Left ventricle myocardium superior (tissue), 1 donor: ENCODE measurements at places on chromosomes 6 and 20. TPM values are rescaled to one million over a fixed set of nuclear protein-coding genes. Genes with fewer than 3 reads are reported as not detected.

DNA sequence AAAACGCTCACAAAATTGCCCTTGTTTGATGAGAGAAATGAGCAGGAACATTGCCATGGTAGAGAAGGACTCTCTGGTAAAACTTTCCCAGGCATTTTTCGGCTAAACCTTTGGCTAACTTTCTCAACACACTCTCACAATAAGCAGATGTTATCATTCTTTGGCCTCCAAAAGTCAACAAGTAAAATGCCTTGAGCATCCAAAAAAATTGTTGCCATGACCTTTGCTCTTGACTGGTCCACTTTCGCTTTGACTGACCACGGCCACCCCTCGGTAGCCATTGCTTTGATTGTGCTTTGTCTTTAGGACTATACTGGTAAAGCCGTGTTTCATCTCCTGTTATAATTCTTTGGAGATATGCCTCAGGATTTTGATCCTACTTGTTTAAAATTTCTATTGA lies 41.1 kb upstream of the PREP start:
- no peak for DNase-seq

DNA sequence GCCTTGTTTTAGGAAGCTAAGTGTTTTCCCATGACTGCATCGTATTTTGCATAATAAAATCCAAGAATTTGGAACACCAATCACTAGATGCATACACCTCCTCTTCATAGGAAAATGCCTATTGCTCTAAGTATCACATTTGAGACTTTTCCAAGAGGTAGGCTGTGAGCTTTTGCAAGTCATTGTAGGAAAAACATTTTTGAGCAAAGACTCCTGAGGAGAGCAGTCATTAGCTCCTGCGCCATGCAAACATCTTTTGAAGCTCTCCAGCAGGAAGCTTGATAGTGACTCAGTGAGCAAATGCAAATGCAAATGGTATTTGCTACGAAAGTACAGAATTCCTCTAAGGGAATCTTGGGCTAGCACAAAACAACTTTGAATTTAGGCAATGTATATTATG lies 750.4 kb downstream of the QKI start:
- no peak for DNase-seq

Gene NPBWR2
- total RNA-seq = not detected

GRCh38 chr6:140436023-140436811 lies 1061.8 kb upstream of the CITED2 start:
- no peak for DNase-seq

DNA sequence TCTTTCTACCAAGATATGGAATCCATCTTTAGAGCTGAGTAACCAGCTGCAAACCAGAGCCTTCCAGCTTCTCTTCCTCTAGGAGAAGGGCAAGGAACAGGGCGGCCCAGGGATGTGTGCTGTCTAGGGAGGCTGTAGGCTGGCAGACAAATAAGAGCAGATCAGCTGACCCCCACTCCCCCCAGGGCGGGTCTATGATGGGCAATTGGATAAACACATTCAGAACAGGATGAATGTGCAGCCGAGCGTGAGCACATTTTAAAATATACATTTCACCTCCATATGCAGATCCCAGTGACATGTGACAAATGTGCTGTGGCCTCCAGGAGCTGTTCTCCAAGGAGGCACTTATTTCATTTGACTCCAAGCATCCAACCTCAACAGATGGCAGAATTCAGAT lies 580.1 kb downstream of the PTPRT start:
- no peak for DNase-seq

Gene XKR7
- total RNA-seq = not detected

DNA sequence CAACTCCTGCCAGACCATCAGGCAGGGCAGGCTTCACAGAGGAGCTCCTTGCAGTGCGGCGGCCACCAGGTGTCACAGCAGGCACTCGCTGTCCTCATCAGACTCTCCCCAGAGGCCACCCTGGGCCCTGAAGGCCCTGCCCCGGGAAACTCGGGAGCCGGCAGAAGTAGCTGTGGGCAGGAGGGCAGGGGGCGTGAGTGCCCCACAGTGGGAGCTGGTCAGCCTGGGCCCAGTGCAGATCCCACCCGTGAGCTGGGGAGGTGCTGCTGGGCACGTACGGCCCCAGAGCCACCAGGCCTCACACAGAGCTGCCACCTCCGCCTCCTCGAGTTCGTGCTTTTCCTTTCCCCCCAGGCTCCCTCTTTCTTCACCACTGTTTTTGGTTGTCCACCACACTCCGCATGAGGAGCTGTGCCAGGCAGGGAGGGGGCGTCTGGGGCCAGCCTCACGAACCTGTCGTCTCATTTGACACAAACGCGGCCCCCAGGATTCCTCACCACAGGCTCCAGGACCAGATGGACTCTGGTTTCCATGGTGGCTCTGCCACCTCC lies 33.8 kb downstream of the FRMD1 start:
- DNase-seq = no peak

GRCh38 chr6:52739134-52739533 lies 24.1 kb downstream of the GSTA2 start:
- DNase-seq = no peak

DNA sequence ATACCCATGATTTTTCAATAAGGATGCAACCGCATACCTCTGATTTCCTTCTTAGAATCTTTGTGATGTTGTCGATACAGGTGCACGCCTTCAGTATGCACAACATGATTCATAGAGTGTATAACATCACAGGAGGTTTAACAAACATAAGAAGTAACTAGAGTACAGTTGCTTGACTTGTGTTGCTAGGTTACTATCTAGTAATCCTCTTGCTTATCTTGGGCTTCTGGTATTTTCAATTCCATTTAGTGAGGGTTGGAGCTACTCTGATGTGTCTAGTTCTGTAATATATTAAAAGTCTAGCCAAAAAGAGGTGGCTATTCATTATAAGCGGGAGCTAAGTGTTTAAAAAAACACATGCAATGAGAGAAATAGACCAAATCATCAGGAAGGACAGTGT lies 85.5 kb upstream of the TENT5A start:
- DNase-seq = no peak

GRCh38 chr20:22577515-22578220 lies 6.7 kb downstream of the FOXA2 start:
- DNase-seq = no peak

Gene TRIM10
- not detected for total RNA-seq

- no peak for DNase-seq
Measured at GRCh38 chr20:56978475-56978874, 288.0 kb downstream of the BMP7 start.

Gene SGK2
- total RNA-seq = 0.32 TPM

GRCh38 chr6:40674170-40674569 lies 87.0 kb upstream of the LRFN2 start:
- no peak for DNase-seq

DNA sequence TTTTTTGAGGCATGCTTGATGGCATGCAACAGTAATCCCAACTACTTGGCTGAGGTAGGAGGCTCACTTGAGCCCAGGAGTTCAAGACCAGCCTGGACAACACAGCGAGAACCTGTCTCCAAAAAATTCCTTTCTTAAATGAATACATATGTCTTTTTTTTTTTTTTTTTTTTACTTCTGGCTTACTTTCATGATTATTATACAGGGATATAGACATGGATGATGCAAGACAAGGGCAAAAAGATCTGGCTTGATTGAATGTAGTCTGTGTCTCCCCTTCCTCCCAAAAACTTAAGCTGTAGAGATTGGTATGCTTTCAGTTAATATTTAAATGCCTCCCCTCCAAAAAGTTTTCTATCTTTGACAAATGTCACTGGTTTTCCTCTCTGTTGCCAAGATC lies 7.6 kb downstream of the SNX3 start:
- DNase-seq = no peak

DNA sequence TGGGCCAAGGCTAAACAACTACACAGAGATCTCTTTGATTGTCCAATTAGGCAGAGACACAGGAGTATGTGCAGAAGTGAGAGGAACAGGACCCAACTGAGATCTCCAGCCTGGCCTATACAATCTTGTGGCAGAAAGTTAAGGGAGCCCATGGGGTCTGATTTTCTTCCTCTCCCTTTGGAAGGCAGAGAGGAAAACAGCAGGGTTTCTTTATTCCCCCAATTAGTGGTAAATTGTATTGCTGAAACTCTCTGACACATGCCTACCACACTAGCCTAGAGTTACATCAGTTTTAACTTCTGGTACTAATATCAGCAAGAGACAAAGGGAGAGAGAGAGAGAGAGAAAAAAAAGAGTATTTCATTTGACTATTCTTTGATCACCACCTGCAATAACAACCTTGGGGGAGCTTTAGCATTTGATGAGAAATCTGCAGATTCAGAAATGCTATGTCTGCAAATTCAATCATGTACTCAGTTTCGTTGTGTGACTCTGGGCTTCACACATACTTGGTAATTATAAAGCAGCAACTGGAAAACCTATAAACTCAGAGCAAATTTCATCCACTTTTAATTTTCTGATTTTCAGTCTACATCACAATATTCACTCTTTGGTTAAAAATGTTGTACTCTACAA lies 260.3 kb upstream of the SPTLC3 start:
- DNase-seq = no peak

- DNase-seq = no peak
Measured at GRCh38 chr20:50953821-50954220, 4.5 kb downstream of the DPM1 start.

DNA sequence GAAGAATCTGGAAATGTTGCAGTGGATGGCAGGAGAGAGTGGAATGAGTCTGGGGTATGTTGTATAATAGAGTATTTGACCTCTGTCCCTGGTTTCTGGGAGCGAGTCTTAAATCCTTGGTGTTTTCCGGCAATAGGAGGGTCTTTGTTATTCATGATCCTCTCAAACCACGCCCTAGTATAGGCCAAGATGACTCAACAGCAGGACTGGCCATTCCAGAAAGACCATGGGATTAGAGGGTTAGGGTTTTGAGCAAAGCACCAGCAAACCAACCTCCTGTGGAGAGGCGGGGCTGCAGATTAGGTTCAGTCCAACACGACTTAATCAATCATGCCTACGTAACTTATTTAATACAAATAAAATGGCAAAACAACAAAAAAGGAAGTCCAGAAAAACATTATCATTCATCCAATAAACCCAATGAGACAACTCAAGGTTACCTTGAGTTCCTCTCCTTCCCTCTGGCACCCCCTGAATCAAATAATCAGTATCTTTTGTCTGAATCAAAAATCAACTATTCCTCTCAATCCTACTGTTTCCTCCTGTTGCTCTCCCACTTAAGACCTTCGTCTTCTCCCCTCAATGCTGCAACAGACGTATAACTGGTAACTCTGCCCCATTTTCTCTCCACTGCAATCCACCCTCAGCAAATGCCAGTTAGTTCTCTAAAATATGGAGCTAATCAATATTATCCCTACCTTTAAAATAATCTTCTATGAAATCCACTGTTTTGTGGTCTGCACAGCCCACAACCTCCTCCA lies 15.5 kb downstream of the HUS1B start:
- DNase-seq = no peak

Gene PDYN
- not detected for total RNA-seq
